ENCODE measurements at places on chromosomes 5 and 9. TPM values are rescaled to one million over a fixed set of nuclear protein-coding genes. Genes with fewer than 3 reads are reported as not detected.

SLC6A18 gene
- total RNA-seq, result not detected

SPINK7 gene
- not detected for total RNA-seq

PCDHB7 gene
- 1.3 TPM for total RNA-seq

DNA sequence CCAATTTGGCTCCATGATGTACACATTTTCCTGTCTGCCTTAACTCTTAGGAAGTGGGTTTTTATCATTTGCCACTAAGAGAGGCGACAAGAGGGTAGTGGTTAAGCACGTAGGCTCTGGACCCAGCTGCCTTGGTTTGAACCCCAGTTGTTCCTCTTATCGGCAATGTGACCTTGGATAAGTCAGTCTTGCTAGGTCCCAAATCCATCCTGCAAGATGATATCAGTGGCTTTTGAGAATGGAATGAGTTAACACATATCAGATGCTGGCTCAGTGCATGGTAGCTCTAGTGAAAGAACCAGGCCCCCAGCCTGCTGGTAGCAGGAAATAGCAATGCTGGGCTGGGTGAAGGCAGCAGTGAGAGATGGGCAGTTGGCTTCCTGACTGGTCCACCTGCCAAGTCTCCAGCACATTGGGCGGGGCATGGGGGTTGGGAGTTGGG is 72.5 kb downstream of the STK10 start:
- DNase-seq, result no peak

- DNase-seq, result no peak
Observed at GRCh38 chr9:110371411-110372007, 33.8 kb upstream of the TXNDC8 start.

- DNase-seq, result no peak
Observed at GRCh38 chr5:112270299-112271293, 148.5 kb downstream of the EPB41L4A start.

Data from Panc1 (cell line).